ENCODE measurements at places on chromosomes 2 and 18.

DNA sequence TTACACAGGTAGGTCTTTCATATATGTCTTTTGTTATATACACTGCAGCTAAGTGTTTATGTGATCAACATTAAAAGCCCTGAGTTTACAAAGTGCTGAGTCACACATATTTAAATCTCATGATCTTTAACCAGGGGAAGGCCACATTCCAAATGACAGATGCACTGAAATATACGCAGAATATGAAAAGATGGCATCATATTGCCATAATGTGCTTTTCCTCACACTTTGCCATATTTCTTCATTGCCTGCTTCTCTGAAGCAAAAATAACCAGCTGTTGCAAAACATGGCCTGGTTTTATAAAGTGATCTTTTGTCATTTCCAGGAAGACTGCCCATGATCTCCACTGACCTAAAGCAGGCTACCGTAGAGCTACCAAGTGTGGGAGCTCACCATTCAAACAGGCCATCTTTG, 93.5 kb upstream of the MAPRE2 start:
- DNase-seq = no peak

DNA sequence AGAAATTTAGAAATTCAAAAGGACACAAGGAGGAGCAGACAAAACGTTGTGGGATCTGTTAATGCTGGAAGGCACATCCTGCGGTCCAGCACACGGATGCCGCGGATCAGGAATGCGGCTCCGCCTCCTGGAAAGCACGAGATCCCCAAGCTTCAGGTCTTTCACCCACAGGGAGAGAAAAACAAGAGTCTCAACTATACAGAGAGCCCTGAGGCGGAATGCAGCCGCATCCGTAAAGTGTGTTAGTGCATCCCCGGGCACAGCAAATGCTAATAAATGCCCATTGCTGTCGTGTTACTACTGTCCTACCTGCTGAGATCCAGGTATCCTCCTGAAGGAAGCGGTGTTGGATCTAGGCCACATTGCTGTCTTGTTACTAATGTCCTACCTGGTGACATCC, 303.9 kb downstream of the EIPR1 start:
- no peak for DNase-seq

GRCh38 chr2:178521304-178522150, 41.3 kb downstream of the PLEKHA3 start:
- DNase-seq = no peak

GRCh38 chr2:9590641-9591040, 35.0 kb upstream of the ADAM17 start:
- no peak for DNase-seq

GRCh38 chr2:228140934-228141528, 40.5 kb downstream of the SPHKAP start:
- DNase-seq = no peak

DNA sequence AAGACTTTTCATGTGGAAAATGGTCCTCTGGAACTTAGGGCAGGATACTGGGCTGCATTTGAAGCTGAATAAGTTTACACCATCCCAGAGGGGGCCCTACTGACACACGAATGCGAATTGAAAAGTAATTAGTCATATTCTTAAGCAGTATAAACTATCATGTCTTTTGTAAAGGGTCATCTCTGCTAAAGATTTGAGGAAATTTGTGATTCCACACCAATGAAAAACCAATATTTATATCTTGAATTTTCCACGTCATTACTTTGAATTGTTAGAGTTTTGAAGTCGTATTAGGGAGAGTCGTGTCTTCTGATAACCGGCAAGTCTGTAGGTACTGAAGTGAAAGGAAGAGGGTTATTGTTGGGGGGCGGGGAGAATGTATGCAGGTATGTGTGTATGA, 4.1 kb upstream of the OTX1 start:
- DNase-seq = no peak

GRCh38 chr18:47749600-47749973, 180.9 kb downstream of the SMAD2 start:
- no peak for DNase-seq

GRCh38 chr2:240233885-240234502, 93.5 kb upstream of the OTOS start:
- no peak for DNase-seq

- DNase-seq = no peak
Observed at GRCh38 chr2:143030127-143030526, 99.1 kb upstream of the ARHGAP15 start.

GRCh38 chr2:236507393-236508085, 62.1 kb upstream of the ACKR3 start:
- peak; percentile 51 for DNase-seq

- DNase-seq = no peak
Observed at GRCh38 chr2:9168821-9169221, 37.8 kb upstream of the ASAP2 start.

DNA sequence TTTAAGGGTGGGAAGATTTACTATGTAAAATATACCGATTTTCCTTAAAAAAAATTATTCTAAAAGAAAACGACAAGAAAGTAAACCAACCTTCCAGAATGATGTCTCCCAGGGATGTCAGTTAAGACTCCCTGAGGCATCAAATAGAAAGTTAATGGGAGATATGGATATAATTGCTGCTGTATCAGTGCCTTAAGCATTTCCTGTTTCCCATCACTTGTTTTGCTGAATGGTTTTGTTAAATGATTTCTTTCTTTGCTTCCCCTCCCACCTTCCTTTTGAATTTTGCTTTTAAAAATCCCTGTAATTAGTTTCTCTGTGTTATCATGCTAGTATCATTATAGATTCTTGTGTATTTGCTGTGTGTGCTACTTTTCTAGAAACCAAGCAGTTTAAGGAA, 154.3 kb upstream of the CWC22 start:
- DNase-seq = no peak

- no peak for DNase-seq
Observed at GRCh38 chr18:79392226-79392625, 3.5 kb upstream of the NFATC1 start.

DNA sequence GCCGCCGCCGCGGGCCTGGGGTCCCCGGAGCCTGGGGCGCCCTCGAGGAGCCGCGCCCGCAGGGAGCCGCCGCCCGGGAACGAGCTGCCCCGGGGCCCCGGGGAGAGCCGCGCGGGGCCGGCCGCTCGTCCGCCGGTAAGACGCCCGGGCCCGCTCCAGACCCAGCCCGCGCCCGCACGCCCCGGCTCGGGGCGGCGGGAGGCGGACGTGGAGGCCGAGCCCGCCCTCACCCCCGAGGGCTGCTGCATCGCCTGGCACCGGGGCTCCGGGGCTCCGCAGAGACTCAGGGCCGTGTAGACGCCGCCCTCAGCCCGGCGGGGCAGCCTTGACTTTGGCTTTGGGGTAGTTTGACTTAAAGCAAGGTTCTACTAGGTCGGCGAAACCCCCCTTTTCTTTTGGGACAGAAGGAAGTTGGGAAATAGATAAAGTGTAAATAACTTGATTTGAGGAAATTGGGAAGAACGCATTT, 335 bp downstream of the ERFE start:
- no peak for DNase-seq

DNA sequence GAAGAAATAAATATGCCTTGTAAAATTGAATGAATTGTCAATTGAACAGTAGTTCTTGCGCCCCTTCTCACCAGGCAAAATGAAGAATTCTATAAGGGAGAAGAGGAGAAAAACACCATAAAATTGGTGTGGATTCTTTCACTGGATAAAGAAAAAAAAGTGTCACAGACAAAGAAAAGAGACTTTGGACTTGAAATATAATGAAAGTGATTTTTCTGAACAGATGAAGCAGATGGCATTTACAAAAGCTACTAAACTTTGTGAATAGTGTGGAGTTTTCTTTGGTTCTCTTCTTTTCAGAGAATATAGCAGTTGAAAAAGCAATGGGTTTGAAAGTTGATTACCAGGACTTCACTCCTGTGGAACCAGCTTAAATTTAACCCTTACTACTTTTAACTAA, 945.7 kb downstream of the DSC3 start:
- no peak for DNase-seq

- DNase-seq = no peak
Observed at GRCh38 chr2:161159456-161160225, 587 bp upstream of the TANK start.

DNA sequence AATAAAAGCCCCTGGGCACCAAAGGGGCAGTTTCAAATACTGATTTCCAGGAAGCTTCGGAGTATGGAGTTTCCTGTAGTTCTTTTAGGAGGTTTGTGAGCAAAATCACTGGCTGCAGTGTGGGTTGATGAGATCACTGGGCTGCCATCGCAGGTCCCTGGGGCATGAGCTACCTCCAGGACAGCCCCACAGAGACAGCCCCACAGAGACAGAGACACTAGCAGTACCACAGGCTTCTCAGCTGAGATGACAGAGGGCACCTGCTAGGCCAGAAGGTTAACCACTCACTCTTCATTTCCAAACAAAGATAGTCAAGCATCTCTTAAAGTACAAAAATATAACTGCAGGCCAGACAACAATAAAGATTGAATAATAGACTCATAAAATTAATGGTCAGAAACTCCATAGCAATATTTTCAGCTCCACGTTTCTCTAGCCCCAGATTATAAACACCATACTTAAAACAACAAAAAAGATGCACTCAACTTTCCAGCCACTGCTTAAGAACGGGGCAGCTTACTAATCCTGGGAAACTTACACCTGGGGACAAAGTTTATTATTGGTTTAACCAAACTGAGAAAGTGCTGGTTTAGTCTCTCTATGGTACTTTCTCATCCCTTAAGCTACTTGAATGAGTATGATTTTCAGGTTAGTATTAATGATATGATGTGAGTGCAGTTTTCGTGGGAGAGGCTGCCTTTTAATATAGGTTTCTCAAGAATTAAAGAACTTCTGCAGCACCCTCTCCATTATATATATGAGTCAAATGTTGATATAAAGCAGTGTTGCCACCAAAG, 11.6 kb downstream of the AFF3 start:
- no peak for DNase-seq

GRCh38 chr2:231410293-231411004, 14.9 kb downstream of the B3GNT7 start:
- no peak for DNase-seq

DNA sequence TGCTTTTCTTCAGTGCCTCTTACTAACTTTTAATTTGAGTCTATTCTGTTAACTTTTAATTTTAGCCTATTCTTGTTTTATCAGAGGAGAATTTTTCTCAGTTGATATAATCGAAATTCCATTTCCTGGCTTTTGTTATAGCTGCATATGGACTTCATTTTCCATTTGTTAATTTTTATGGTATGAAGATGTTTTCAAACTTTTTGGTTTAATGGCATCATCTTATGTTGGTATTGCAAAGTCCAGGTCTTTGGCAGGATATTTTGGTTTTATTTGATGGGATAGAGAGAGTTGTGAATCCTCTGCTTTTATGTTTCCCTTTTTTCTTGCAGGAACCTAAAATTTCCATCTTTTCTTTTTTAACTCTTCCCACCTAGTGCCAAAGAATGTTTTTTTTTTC, 70.9 kb upstream of the RAPGEF4 start:
- DNase-seq = no peak

Measured in activated T-cell treated with anti-CD3 and anti-CD28 coated beads for 1 hour (primary cell).